CD14-positive monocyte (primary cell): ENCODE measurements at places on chromosomes 2 and 18. TPM values are rescaled to one million over a fixed set of nuclear protein-coding genes. Genes with fewer than 3 reads are reported as not detected.

- no peak for DNase-seq
Measured at GRCh38 chr2:18373664-18374063, 186.8 kb downstream of the RDH14 start.

DNA sequence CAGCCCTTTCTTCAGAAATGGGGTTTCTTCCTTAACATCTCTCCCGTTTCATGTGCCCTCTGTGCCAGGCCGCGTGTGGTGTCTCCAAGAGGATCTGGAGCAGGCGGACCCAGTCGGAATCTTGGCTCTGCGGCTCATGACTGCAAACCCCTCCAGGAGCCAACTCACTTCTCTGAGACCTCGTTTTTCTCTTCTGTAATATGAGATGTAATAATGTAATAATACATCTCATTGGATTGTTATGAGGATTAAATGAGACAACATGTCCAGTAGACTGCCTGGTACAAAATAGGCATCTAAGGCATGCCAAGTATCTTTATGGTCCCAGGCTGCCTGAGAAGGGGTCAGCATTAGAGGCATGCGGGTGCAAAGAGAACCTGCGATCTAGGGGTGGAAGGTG lies 221.3 kb upstream of the REV1 start:
- DNase-seq, result no peak

DNA sequence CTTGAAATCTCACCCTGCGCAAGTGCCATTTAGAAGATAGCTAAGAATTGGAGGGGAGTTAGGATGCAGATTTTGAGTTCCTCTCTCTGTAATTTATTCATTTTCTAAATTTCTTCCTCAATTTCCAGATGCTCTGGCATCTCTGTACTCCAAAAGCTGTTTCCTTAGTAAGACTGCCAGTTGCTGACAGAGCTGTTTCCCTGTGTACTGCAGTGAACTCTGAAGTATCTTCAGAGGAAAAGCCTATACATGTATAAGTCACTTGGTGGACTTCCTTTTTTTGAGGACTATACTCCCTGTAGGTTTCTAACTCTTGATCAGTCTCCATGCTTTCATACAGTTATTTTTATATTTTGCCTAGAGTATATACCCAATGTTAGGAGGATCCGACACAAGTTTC lies 1.5 kb upstream of the RESP18 start:
- no peak for DNase-seq

GRCh38 chr2:211407076-211407475 lies 850.7 kb downstream of the CPS1 start:
- no peak for DNase-seq

GRCh38 chr2:171406044-171406443 lies 27.7 kb downstream of the METTL8 start:
- DNase-seq, result no peak

DNA sequence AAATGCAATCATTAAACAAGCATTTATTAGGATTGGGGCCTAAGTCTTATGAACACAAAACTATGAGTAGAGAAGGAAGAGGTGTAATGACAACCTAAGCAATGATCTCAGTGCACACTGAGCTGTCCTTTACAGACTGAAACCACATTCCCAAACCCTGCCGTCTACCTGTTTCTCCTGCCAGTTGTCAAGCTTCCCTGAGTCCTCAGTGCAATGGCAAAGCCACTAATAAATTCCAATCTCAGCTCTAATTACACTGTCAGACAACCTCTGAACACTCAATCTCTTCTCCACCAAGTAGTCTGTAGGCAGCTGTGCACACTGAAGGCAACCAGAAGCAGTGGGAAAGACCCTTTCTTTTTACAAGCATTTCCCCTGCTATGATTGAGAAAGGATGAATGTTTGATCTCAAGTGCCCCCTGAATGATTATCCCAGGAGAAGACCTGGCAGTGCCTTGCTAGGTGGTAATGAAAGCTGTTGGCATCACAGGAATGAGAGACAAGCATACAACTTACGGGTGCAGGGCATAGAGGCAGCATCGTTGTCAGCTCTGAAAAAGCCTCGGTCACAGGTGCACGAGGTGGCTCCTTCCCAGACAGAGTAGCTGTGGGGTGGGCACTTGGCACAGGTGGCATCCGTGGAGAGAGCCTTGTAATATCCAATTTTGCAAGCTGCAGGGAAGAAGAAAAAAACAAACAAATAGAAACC lies 71.4 kb downstream of the EPHA4 start:
- no peak for DNase-seq

GRCh38 chr2:3870222-3870621 lies 166.8 kb downstream of the DCDC2C start:
- no peak for DNase-seq

DNA sequence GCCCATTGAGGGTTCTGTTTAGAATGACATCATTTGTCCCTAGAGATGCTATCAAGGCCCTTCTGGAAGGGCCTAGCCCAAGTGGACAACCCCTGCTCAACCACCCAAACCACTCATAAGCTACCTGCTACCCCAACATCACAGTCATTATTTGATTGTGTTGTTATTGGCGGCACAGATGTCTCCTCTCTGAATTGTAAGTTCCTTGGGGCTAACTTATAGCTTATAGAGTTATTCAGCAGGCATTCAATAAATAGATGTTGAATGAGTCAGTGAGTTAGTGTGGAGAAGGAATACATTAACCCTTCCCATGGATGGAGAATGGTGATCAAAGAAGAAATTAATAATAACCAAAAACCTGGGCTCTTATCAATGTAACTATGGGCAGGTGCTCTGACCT lies 80.0 kb downstream of the ACAA2 start:
- no peak for DNase-seq

- no peak for DNase-seq
Measured at GRCh38 chr2:135219226-135219625, 167.1 kb downstream of the RAB3GAP1 start.

The CD8B gene
- polyA plus RNA-seq, result not detected in 2 replicates

The MAB21L4 gene
- not detected in 2 replicates for polyA plus RNA-seq

The KIDINS220 gene
- polyA plus RNA-seq, result 12.1 TPM
